ENCODE measurements at places on chromosomes 1 and 21.
A peak's percentile ranks its signal among the peaks of the same experiment; 100 is the strongest.

DNA sequence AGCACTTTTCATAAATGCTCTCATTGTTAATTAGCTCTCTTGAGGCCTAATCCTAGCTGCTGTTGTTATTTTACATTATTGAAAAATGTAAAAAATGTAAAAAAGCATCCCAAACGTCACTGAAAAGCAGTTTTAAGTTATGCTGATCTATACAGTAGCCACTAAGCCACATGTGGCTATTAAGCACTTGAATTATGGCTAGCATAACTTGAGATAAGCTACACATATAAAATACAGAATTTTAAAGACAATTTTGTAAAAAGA, 18.4 kb upstream of the DNASE2B start:
- DNase-seq, result no peak

- no peak for DNase-seq
These were observed 250.0 kb downstream of the SPATA17 start for GRCh38 chr1:217881131-217881543.

GRCh38 chr1:209198961-209199750, 384.4 kb upstream of the CAMK1G start:
- DNase-seq, result no peak

DNA sequence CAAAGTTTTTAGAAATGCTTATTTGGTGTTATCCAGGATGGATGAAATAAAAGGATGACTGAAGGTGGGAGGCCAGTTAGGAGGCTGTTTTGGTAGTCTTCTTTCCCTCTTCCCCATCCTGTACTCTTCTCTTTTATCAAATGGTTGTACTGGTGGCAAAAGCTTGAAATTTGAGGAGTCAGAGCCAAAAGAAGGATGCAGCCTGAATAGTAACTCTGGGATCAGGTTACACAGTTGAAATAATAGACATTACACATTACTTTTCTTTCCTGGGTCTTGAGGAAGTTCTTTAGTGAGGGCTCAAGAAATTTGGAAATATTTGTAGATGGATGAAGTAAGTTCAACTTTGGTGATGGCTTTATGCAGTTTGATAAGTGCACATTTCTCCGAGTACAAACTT, 108.6 kb downstream of the GPR52 start:
- no peak for DNase-seq

GRCh38 chr1:111990878-111991718, 1.6 kb upstream of the KCND3 start:
- DNase-seq, result peak; percentile 63

- no peak for DNase-seq
These were observed 1.2 kb downstream of the TNFRSF8 start for GRCh38 chr1:12064073-12064969.

DNA sequence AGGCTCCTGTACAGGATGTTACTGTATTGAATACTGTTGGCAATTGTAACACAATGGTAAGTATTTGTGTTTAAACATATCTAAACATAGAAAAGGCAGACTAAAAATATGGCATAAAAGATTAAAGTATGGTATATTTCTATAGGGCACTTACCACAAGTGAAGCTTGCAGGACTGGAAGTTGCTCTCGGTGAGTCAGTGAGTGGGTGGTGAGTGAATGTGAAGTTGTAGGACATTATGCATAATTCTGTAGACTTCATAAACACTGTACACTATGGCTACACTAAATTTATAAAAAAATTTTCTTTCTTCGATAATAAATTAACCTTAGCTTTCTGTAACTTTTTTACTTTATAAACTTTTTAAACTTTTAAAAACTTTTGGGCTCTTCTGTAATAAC, 13.7 kb upstream of the TRIM62 start:
- peak; percentile 46 for DNase-seq

DNA sequence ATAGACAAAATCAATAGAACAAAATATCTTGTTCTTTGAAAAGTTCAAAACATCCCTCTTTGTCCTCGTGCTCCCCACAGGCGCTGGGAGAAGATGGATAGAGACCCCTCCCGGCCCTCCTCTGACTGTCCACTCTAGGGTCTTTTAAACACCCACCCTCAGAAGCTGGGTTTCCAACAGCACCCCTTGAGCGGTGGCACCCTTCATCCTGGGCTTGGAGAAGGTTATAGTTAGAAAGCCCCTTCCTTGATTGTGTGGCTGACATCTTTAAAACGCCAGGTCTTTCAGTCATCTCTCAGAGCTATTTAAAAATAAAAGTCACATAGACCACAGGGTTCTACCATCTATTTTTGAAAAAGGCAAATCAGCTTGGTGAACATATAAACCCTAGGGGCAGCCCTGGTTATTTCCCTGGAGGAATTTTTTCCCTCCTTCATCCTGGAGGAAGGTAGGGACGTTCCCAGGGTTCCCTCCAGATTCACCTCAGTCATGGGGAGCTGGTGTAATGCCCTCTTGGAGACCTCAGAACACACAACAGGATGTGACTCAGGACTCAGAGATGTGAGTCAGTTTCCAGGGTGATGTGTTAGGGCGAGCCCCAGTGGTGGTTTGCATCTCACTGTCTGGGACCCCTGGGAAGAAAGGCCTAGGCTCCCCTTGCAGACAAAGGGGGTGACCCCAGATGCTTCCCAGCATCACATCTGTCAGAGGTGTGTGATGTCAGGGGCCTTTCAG, 138.5 kb downstream of the CLIC6 start:
- peak; percentile 91 for DNase-seq

DNA sequence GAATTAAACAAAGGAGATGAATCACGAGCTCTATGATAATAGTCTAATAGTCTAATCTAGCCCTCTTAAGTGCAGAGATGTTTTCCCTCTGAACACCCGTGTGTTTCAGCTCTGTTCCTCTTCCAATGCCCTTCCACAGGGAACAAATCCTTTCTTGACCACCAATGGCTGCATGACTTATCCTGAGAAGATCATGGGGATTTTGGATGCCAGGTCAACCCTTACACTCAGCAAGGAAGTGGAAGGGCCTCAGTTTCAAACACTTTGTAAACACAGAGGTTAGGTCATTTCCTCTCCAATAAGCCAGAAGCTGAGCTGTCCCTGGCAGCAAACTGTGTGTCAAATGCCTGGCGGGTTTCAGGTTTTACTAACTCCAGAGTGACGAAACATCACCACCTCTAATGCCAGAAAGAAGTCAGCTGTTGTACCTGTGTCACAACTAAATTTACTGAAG, 200.0 kb downstream of the GABPA start:
- peak; percentile 57 for DNase-seq

- DNase-seq, result peak; percentile 87
These were observed 35.8 kb downstream of the IER5 start for GRCh38 chr1:181124291-181124751.

GRCh38 chr21:28069450-28069923, 923.2 kb downstream of the LTN1 start:
- no peak for DNase-seq

DNA sequence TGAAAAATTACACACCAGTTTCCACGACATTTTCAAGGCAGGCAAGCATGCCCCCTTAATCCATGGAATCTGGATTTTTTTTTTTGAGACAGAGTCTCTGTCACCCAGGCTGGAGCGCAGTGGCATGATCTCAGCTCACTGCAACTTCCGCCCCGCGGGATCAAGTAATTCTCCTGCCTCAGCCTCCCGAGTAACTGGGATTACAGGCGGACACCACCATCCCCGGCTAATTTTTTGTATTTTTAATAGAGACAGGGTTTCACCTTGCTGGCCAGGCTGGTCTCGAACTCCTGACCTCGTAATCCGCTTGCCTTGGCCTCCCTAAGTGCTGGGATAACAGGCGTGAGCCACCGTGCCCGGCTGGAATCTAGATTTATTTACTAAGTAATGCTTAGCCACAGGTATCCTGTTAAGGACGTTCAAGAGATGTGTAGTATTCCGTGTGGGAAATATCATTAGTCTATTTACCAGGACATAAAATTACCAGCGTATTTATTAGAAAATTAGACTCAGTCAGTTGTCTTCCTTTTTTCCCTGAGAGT, 2.5 kb downstream of the IFI44 start:
- no peak for DNase-seq

DNA sequence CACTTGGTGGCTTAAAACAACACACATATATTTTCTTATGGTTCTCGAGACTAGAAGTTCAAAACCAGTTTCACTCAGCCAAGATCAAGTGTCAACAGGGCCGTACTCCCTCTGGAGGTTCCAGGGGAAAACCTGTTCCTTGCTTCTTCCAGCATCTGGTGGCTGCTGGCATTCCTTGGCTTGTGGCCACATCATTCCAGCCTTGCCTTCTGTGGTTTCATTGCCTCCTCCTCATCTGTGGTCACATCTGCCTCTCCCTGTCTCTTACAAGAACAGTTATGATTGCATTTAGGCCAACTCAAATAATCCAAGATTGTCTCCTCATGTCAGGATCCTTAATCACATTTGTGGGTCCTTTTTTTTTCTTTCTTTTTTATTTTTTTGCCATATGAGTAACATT, 240.7 kb upstream of the HOOK1 start:
- DNase-seq, result no peak

GRCh38 chr1:43526002-43526401, 4.7 kb upstream of the PTPRF start:
- DNase-seq, result no peak

DNA sequence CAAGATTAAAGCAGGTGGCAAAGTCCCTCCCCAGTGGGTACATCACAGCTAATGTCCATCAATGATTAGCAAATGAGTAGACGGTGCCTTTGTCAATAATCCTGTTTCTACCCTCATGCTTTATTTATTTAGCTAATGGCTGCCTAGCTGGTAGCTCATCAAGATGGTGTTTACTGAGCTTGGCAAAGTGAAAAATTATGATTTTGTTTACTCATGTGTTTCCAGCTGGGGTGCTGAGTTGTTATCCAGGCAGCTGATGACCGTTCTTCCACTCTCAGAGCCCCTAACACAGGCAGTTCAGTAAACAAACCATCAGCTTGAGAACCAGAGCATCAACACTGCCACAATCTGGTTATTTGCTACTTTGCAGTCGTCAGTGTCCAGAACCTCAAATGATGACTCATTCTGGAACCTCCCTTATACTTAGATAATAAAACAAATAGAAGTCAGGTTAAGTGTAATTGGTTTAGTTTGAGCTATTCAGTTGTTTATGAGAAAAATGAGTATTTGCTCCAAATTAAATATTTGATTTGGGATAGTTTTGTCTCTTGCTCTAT, 163.9 kb downstream of the ST6GALNAC5 start:
- DNase-seq, result no peak

DNA sequence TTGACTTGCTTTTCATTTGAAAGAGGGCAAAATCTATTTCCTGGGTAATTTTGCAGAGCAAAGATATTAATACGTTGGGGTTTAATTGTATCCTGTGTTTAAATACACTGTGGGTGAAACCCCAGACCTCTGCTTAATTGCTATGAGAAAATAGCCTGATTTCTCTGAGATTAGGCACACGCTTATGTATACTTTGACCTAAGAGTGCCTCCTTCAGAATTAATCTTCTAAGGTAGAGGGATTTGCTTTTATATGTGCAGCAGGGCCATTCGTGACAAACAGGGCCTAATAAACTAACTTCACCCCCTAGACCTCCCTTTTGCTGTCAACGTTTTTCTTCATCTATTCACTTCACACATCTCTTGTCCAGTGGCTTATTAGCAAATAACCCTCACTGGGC, 216.9 kb upstream of the ADGRL2 start:
- DNase-seq, result no peak

DNA sequence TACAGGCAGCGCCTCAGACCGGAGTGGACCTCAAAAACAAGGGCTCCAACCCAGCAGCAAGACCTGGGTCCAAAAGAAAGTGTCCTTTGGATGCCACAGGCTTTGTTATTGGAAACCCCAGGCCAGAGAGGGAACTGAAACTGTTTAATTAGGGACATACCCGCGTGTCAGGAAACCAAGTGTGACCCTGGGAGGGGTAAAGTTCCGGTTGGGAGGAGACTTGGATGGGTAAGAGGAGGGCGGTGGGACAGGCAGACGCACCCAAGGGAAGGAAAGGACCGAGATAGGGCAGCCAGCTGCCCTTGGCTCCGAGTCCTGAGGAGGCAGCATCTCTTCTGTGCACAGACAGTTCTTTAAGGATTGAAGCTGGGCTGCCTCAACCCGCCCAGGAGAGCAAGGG, 71.4 kb downstream of the CDC7 start:
- peak; percentile 82 for DNase-seq

GRCh38 chr1:78052685-78053405, 7.1 kb downstream of the GIPC2 start:
- peak; percentile 38 for DNase-seq

- DNase-seq, result peak; percentile 6
These were observed 40.9 kb downstream of the RAP1A start for GRCh38 chr1:111660204-111661150.

GRCh38 chr21:44057055-44057454, 44.9 kb downstream of the TRAPPC10 start:
- DNase-seq, result no peak

DNA sequence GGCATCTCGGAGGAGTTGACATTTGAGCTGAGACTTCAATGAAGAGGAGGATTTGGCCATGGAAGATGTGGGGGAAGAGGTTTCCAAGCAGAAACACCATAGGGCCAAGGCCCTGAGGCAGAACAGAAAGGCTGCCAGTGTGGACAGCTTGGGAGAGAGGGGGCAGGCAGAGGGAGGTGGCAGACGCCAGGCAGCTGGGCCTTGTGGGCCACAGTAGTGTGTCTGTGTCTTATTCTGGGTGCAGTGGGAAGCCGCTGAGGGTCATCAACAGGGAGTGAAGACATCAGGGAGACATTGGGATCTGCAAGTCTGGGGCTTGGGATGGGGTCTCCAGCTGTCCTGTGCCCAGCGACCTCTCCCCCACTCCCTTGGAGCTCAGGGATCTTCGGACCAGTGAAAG, 96.8 kb downstream of the LACTBL1 start:
- no peak for DNase-seq

- no peak for DNase-seq
These were observed 53.1 kb downstream of the KCNN3 start for GRCh38 chr1:154816937-154817336.

DNA sequence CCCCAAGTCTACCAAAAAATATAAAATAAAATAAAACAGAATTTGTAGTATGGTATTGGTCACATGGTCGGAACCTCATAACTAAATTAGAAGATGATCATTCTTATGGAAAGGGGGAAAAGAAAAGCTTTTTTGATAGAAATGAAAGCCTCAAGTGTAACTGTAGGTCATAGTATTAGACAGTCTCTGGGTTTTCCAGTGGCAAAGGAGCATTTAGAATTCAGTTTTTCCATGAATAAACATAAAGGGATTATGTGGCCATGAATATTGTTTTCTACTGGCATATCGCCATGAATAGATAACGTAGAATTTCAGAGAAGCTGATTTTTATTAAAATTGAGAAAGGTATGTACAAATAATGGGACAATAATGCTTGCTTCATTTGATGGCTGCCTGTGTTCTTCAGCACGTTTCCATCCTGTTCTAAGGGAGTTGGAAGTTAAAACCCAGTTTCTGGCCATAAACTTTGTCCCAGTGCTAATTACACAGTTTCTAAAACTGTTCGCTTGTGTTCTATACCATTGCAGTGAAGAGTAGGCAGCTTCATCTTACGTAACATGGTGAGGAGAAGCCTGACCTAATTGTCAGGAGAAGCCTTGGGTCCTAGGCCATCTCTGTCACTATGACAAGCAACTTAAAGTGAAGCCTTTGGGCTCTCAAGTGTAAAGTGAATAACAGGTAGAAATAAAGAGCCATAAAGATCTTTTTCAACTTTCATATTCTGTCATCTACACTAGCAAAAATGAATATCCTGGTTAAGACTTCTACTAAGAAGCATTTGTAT, 70.5 kb upstream of the PGD start:
- DNase-seq, result peak; percentile 40

GRCh38 chr1:119286587-119287181, 81.9 kb upstream of the HAO2 start:
- DNase-seq, result peak; percentile 47

GRCh38 chr1:56933161-56933560, 32.7 kb downstream of the C8B start:
- no peak for DNase-seq

- no peak for DNase-seq
These were observed 2.5 kb downstream of the LY9 start for GRCh38 chr1:160798439-160798838.

GRCh38 chr1:47445823-47446550, 8.1 kb downstream of the FOXD2 start:
- DNase-seq, result no peak
